ENCODE measurements at places on chromosomes 7 and 10.

DNA sequence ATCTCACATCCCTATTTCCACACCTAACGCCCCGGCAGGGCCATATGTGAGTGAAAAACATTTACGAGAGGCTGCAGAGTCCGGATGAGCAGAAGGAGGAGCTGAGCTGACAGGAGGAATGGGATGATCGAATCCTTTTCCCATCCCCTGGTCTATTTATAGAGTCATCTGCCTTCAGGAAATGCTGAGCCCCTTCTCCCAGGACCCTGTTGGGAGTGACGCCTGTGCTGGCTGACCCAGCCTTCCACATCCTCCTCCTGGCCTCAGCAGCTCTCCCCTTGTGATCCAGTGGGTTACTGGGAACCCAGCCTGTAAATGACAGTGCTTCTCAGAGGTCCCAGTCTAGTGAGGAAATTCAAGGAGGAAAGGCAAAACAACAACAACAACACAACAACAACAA, 16.6 kb downstream of the DENND2A start:
- no peak for DNase-seq

DNA sequence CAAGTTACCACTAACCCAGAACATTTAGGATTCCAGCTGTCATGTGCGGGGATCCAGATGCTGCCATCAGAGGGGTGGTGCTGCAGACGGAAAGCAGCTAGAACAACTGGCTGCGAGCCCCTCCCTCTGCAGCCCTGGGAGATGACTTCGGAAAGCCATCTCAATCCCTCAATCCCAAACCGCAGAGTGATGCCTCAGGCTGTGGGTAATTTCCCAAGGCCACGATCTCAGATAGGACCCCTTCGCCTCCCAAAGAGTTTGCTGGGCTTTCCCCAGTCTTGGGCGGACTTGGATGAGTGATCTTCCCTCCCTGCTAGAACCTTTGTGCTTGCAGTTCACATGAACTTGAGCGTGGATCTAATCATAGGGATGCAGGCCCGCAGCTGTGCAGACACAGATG, 71.3 kb upstream of the EN2 start:
- DNase-seq: no peak

DNA sequence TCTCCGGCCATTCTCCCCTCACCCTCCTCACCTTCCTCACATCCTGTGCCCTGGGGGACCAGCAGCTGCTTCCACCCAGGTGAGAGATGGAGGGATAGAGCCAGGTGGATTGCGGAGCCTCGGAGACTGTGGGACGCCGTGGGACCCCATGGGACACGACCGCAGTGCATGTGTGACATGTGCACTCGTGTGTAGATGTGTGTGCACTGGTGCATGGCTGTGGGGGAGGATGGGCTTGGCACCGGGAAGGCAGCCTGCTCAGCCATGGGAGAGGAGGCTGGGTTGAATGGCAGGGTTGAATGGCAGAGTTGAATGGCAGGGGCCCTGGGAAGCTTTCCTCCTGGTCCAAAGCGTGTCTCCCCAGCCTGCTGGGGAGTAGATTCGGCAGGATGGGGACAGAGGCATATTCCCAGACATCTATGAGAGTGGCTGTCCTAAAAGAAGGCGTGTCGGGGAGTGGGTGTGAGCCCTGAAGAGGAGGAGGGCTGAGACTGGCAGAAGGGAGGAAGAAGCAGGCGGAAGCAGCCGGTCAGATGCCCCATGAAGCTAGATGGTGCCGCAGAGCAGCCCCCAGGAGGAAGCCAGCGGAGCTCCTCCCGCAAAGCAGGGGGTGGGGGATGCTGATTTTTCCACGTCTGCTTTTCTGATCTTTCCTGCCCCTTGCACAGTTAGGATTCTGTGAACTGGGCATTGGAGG, 815 bp downstream of the GIMAP8 start:
- DNase-seq: peak; percentile 61

GRCh38 chr7:1041551-1042491, 2.5 kb upstream of the GPR146 start:
- no peak for DNase-seq

GRCh38 chr10:60975716-60976115, 31.7 kb upstream of the RHOBTB1 start:
- DNase-seq: no peak

- DNase-seq: no peak
These were observed 21.3 kb upstream of the TMEM248 start for GRCh38 chr7:66899552-66900280.

DNA sequence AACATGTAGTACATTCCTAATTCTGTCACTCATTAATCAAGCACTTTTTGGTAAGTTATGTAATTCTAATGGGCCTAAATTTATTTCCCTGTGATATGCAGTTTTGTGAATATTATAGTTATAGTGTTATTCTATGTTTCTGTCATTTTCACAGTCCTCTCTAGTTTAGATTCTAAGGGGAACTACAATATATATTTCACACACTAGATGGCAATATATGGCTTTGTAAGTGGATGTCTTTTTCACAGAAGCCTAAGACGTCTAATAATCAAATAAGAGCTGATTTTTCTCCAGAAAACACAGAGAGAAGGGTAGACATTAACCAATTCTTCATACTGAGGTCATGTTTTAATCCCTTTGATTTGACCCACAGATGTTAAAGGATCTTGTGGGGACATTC, 18.0 kb downstream of the RNLS start:
- DNase-seq: no peak

DNA sequence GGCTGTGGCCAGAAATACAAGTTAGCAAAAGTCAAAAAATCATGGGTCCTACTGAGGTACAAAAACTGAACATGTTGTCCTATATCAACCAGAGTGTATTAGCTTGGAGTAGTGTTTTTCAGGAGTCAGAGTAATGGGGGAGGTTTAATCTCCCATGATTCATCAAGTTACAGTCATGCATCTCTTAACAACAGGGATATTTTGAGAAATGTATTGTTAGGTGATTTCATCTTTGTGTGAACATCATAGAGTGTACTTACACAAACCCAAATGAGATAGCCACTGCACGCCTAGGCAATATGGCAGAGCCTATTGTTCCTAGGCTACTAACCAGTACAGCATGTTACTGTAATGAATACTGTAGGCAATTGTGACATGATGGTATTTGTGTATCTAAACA, 14.9 kb upstream of the TES start:
- no peak for DNase-seq

DNA sequence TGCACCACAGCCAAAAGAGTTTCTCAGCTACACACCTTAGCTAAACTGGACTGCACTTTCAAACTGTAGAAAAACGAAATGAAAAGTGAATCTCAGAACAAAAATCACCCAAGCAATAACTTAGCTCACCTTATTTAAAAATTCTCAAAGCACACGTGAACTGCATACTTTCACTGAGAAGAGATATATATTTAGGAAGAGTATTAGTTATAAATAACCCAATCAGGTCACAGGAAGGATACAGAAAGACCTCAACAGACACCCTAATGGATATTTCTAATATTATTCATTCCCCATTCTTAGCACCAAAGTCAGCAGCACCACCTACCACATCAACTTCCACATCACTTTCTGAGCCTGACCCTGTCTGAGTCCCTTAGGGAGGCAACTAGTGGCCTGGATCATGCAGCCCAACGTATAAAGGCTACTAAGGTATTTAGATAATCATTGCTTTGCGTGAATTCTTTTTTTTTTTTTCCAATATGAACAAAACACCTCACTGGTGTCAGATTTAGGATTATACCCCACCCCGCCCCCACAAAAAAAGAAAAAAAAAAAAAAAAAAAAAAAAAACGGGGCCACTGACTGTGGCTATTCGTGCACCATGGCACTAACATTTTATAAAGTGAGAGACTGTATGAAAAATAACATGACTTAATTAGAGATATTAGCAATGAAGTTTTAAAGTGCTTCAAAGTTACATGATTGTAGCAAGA, 2.6 kb downstream of the ABI1 start:
- no peak for DNase-seq

DNA sequence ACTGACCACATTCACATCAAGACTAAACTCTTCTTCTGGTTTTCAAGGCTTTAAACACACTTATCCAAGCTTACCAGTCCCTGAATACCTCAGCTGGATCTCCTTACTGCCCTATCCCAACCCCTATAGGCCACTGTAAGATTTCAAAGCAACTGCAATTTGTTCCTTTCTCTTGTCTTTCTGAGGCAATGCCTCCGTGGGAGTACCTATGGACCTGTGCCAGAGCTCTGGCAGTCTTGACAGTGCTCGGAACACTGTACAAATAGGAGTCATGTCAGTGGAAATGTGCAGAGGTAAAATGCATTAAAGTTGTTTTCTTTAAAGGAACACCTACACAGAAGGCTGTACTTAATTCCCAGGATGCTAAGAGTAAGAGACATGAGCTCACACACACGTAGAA, 124.7 kb downstream of the CNOT4 start:
- no peak for DNase-seq

GRCh38 chr7:96508371-96508770, 186.5 kb upstream of the SLC25A13 start:
- DNase-seq: no peak

DNA sequence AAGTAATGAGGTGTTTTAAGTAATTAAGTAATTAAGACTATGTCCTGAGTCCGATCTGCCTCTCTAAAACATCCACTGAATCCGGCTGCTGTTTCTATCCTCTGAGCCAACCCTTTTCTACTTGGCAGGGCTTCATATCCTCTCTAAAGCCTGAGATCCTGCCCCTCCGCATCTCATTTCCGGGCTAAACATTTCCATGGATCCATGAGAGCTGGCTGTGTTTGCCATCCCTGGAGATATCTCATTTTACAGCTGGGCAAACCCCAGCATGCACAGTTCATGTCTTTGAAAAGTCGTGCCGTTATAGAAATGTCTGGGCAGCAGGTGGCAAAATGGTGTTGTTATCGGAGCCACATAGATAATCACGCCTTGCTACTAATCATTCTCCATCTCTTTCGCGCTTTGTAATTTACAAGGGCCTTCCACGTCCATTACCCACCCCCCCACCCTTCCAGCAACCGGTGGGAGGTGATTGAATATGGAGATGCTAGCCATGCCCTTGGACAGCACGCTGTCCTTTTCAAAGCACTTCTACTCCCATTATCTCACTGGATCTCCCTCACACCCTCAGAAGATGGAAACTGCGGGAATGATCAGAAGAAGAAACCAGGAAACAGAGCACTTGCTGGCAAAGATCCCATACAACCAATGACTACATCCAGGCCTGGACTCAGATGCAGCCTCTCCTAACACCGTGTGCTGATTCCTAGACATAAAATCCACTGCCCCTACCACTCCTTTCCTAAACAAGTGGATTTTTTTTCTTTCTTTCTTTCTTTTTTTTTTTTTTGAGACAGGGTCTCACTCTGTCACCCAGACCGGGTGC, 1189.2 kb downstream of the TYW1 start:
- DNase-seq: no peak

GRCh38 chr10:26781797-26782196, 79.0 kb downstream of the ABI1 start:
- DNase-seq: no peak

GRCh38 chr7:87220734-87221215, 1.2 kb upstream of the TMEM243 start:
- DNase-seq: no peak

GRCh38 chr7:40507166-40507565, 372.4 kb downstream of the SUGCT start:
- DNase-seq: no peak

DNA sequence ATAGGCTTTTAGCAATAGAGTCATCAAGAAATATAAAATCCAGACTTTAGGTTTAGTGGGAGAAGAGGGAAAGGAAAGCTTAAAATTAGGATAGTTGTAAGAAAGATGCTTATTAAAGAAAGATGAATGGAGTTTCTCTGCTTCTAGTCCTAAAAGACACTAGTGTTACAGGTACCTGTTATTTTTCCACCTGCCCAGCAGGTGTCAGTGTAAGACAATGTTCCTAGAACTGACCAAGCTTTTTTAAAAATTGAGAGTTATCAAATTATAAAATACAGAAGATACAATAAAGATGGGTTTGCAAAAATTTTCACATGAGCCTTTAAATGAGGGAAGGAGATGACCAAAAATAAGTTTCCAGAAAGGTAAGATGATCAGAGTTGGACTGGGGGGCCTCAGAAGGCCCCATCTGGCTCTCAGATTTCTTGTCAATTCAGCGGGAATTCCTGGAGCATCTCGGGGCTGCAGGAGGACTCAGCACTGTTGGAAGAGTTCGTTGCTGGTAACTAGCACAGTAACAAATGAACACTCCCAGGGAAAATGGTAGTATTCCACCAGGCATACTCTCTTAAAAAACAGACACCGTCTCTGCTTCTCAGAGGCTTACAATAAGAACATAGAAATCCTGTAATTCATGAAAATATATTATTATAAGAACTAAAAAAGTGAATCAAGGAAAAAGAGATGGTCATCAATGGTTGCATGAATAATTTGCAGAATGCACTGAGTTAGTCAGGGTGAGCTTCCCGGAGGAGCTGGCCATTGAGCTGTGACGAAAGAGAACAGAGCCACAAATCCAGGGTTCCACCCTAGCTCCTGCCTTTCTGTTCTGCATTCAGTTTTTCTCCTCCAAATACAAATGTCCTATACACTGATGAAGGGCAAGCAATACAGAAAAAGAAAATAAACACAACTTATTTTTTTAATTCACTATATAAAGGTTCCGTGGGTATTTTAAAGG, 71.8 kb upstream of the PIK3CG start:
- DNase-seq: no peak

DNA sequence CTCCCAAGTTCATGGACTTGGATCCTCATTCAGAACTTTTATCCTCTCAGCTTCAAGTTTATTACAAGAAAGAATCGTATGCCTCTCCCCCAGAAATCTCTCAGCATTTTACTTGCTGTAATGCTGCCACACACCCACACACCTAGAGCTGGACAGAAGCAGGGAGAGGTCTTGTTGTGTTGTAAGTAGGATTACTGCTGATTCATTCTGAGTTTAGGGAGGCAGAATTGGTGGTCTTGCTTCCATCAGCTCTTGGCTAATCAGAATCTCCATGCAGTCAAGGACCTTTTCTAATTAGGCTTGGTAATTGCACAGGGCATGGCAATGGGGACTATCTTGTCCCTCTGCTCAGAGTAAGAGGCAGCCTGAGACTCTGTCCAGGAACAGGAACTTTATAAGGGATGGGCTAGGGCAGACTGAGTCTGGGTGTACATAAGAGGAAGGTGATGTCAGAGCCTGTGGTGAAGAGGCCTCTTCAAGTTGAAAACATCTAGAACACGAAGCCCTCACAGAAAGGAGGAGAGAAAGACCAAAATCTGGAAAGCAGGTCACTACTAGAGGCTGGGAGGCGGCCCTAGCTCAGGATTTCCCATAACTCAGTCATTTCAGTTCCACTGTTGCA, 7.0 kb upstream of the PTPRE start:
- DNase-seq: no peak

DNA sequence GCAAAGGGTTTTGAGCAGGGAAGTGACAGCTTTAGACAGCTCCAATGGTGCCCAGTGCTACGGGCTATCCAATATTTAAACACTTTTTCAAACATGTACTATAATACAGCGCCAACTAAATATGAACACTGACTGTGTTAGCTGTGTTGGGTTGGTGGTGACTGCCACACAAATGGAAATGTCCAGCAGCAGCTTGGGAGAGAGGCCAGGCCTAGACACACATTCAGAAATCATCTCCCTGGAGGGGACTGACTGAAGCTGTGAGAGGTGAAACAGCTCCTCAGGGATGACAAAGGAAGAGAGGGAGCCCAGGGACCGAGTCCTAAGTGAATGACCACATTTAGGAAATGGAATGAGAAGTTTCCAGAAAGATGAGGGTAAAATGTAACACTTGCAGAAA, 115.8 kb downstream of the UBE2H start:
- no peak for DNase-seq

GRCh38 chr7:47905076-47905920, 43.0 kb downstream of the PKD1L1 start:
- no peak for DNase-seq

Measured in T-helper 2 cell (primary cell).